ENCODE measurements at places on chromosomes 5 and 9.

GRCh38 chr9:114462791-114463190 lies 42.5 kb downstream of the WHRN start:
- no peak for DNase-seq

GRCh38 chr9:75615284-75615683 lies 275.2 kb upstream of the PCSK5 start:
- DNase-seq = no peak

- DNase-seq = no peak
Measured at GRCh38 chr9:120423812-120424211, 156.2 kb downstream of the CDK5RAP2 start.

DNA sequence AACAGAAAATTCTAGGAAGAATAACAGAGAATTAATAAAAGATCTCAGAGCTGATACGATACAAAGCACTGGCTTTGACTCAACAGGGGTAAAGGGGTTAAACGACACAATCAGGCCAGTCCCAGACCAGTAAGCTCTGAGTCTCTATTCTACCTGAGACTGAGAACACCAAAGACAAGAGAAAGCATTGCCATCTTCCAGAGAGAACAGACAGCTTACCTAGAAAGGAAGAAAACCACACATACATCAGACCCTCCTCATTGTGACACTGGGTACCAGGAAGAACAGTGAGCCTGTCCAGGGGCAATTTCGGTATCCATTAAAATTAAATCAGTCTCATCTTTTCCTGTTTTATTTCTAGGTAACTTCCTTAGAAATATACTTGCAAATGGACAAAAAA lies 41.1 kb downstream of the MRPL36 start:
- DNase-seq = no peak

GRCh38 chr9:131693651-131694597 lies 46.0 kb downstream of the RAPGEF1 start:
- DNase-seq = no peak

DNA sequence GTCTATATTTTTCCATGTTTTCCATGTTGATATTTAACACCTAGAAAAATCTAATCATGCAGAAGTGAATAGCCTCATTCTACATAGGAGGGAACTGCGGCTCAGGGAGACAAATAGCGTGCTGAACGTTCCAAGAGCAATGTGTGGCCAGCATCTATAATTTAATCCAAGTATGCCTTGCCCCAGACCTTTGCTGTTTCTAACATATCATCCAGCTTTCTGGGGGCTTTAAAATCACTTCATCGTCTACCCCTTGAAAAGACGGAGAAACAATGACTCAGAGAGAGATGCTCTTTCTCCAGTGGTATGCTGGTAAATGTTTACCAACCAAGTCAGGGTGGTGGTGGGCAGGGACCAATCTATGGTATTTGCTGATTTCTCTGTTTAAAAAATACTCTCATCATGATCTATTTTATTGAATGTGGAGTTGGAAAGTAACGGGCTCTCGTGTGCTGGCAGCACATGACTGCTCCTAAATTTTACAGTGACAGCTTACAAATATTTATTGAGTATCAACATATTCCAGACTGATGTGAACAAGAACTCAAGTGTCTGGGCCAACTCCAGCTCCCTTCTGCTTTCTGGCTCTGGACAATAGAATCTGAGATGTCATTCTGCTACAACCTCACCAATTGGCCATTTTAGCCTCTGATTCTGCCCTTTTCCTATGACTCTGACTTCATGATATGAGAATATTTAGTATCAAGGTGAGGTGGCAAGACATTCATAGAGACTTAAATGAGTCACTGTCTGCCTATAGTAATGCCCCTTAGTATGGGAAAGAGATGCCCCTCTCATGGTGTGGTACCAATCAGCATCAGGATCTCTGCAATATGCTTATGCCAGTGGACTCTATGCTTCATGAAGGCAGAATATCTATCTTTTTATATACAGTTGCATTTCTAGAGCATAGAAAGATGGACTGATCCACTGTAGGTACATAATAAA lies 407.4 kb upstream of the TNC start:
- DNase-seq = peak; percentile 55

DNA sequence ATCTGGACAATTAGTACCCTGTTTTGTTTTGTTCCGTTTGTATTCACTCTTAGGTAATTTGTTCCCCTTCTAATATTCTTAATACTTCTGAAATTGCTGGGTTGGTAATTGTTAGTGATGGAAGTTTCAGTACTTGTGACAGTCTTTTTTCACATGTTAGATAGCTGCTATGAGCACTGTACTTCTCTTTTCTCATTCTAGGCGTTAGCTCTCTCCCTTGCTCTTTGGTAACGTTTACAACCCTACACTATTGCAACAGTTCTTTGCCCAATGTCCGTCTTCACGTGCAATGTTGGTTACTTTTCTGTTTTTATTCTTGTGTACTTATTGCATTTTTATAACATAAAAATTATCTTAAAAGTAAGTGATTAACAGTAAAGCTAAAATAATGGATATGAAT lies 1509.0 kb downstream of the MAT2B start:
- DNase-seq = peak; percentile 16

- DNase-seq = peak; percentile 29
Measured at GRCh38 chr9:124664143-124664542, 107.0 kb downstream of the NR6A1 start.

- DNase-seq = no peak
Measured at GRCh38 chr9:112158656-112159367, 16.3 kb downstream of the SUSD1 start.

- no peak for DNase-seq
Measured at GRCh38 chr5:133321833-133322420, 270.1 kb downstream of the HSPA4 start.

DNA sequence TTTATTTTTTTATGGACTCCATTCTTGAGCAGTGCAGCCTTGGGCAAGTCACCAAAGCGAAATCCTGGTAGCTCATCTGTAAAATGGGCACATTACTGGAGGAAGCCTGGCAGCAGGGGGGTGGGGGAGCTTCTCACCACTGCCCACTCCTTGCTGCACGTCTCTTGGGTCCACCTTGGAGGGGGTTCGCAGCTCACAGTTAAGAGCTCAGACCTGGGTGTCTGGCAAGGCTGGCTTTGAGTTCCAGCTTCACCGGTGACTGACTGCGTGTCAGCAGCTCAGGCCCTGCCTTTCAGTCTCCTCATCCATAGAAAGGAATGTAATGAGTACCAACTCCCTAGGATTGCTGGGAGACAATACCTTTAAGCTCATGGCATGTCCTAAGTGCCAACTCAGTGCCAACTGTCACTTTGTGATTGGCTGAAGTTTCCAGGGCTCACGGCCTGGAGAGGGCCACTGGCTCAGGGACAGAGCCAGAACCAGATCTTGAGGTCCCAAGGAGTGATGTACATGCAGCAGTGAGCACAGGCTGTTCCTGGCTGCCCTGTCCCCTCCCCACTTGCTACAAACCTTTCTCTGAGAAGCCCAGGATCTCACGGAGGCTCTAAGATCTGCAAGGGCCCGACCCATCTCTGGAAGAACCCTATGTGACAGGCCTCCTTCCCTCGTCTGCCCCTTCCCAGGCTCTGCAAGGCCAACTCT lies 72.9 kb downstream of the C9orf50 start:
- DNase-seq = no peak

DNA sequence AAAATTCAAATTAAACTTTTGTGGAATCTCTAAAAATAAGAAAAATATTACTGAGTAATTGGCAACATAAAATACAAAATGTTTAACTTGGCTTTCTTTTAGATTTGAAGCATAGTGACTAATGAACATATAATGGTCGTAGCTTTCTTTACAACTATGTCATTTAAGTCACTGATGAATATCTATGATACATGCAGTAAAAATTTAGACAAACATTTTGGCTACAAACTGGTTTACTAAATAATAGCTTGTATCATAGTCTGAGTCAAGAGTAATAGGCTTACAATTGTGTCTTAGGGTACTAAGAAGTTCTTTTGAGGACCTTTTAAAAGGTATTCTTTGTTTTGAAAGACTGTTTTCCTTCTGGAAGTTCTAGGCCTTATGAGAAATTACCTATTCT lies 2.0 kb upstream of the APC start:
- no peak for DNase-seq

GRCh38 chr5:167633931-167634341 lies 657.5 kb upstream of the WWC1 start:
- peak; percentile 25 for DNase-seq

DNA sequence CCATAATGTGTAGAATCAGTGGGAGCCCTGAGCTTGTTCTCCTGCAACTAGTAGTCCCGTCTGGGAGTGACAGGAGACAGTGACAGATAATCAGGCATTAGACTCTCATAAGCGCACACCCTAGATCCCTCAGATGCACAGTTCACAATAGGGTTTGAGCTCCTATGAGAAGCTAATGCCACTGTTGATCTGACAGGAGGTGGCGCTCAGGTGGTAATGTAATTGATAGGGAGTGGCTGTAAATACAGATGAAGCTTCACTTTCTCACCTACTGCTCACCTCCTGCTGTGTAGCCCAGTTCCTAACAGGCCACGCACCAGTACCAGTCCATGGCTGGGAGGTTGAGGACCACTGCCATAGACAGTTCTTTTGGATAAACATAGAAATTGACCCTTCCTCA lies 188.7 kb downstream of the ROR2 start:
- DNase-seq = no peak

DNA sequence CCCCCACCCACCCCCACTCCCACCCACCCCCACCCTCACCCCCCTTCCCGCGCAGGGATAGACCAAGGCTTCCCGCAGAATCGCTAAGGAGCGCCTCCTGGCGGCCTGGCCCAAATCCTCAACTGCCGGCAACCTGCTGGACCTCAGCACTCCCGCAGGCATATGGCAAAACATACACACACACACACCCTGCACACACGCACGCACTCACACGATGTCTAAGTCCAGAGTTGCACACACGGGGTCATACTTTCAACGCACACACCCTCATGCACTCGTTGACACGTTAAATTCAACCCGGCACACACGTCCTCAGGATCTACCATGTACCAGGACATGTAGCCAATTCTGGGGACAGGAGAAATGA lies 1.7 kb downstream of the CPLX2 start:
- DNase-seq = no peak

DNA sequence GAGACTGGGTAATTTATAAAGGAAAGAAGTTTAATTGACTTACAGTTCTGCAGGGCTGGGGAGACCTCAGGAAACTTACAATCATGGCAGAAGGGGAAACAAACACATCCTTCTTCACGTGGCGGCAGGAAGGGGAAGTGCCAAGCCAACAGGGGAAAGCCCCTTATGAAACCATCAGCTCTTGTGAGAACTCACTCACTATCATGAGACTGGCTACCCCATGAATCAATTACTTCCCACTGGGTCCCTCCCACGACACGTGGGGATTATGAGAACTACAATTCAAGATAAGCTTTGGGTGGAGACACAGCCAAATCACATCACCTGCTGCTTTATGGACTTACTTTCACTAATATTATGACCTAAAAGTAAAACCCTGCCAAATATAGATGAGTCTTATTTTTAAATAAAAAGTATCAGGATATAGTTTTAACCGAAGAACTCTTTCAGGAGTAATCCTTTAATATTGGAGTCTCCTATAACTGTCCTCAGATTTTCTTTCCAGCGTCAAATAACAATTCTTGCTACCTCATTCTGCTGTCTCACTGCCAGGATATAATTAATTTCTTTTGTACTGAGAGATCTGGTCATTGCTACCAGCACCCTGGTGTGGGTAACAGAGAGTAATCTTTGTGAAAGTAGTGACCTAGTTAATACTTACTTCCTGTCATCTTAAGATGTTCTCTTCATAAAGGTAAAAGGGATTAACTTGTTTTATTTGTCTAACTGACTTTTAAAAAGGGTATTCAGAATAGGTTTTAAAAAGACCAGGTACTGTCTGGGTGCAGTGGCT lies 68.6 kb downstream of the NLN start:
- DNase-seq = no peak

DNA sequence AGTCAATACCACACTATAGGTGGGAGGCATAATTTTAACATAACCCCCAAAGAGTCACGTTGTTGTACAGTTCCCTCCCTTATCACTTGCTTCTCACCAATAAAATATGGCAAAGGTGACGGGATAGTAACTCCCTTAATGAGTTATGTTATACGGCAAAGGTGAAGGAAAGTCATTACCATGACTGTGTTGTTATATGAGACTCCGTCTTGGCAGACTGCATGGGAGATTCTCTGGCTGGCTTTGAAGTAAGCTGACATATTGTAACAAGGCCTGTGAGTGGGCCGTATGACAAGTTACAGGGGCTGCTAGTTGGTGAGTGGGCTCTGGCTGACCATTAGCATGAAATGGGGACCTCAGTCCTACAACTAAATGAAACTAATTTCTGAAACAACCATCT lies 366.4 kb upstream of the FTMT start:
- no peak for DNase-seq

GRCh38 chr5:32254881-32255539 lies 57.7 kb downstream of the MTMR12 start:
- peak; percentile 65 for DNase-seq

- DNase-seq = peak; percentile 62
Measured at GRCh38 chr9:18393340-18394130, 80.4 kb upstream of the ADAMTSL1 start.

DNA sequence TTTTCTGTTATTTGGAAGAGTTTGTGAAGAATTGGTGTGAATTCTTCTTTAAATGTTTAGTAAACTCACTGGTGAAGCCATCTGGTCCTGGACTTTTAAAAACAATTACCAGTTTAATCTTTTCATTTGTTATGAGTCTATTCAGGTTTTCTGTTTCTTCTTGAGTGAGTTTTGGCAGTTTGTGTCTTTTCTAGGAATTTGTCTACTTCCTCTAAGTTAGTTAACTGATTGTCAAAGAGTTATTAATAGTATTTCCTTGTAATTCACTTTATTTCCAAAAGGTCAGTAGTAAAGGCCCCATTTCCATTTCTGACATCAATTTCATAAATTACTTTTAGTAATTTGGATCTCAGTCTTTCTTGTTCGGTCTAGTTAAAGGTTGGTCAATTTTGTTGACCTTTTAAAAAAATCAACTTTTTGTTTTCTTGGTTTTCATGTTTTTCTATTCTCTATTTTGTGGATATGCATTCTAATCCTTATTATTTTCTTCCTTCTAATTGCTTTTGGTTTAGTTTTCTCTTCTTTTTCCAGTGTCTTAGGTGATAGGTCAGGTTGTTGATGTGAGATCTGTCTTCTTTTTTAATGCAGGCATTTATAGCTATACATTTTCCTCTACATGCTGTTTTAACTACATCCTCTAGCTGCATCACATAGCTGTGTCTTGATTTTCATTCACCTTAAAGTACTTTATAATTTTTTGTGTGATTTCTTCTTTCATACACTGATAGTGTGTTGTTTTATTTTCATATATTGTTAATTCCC lies 7.3 kb upstream of the SMIM3 start:
- no peak for DNase-seq

DNA sequence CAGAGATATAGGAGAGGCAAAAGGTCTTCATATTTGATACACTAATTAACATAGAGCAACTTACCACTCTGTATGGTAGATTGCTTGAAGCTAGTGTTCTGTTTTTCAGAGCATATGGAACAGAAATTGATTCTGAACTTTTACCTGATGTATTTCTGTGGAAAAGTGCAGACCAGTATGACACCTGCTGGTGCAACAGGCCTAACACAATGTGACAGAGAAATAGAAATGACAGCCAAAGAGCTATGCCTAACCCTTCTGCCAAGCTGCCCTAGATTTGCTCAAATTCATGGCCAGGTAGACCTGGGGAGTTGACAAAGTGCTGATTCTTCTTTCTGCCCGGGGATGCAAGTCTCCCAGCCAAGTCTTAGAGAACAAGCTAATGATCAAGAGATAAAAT lies 65.4 kb upstream of the RNF180 start:
- no peak for DNase-seq
